OCI-LY7 (cell line): ENCODE measurements at places on chromosomes 6 and 20.

DNA sequence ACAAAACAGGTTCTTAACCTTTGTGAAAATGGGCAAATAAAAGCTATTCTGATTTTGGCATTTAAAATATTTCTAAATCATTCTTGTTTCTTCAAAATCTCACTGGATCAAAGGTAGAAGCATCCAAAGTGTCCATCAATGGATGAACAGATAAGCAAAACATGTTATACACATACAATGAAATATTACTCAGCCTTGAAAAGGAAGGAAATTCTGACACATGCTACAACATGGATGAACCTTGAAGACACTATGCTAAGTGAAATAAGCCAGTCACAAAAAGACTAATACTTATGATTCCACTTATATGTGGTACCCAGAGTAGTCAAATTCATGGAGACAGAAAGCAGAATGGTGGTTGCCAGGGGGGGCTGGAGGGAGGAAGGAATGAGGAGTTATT lies 45.9 kb downstream of the SNX14 start:
- no peak for DNase-seq

DNA sequence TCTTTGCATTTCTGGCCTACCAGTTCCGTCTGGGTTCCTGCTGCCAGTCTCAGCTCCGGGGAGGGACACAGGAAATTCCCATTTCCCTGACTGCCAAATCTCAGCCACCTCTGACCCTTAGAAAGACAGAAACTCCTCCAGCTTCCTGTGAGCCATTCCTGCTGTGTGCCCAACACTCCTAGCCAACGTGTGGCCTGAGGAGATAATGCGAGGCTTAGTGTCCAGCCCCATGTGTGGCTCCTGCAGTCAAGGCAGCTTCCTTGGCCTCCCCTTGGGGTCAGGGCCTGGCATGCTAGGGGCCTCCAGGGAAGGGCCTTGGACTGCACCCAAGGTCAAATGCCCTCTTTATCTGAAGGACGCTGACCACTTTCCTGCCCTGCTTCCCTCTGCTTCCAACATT lies 45.1 kb downstream of the MAFB start:
- DNase-seq = no peak

GRCh38 chr20:36128463-36129159 lies 25.9 kb upstream of the EPB41L1 start:
- no peak for DNase-seq

DNA sequence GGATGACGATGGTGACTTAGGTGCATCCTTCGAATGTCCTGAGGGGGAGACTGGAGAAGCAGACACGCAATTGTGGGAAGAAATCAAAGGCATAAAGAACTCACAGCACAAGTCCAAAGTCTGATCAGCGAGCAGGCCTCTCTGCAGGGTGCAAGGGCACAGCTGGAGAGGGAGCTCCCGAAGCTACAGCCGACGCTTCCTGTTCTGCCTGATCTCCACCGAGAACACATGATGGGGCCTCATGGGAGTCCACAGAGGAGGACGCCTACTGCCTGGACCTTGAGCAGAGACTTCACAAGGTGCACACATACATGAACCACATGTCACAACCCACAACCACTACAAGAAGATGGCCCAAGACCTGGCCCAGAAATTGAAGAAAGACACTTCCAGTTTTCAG lies 51.4 kb downstream of the RIN2 start:
- DNase-seq = no peak

GRCh38 chr6:36350082-36350481 lies 13.4 kb upstream of the BNIP5 start:
- no peak for DNase-seq

DNA sequence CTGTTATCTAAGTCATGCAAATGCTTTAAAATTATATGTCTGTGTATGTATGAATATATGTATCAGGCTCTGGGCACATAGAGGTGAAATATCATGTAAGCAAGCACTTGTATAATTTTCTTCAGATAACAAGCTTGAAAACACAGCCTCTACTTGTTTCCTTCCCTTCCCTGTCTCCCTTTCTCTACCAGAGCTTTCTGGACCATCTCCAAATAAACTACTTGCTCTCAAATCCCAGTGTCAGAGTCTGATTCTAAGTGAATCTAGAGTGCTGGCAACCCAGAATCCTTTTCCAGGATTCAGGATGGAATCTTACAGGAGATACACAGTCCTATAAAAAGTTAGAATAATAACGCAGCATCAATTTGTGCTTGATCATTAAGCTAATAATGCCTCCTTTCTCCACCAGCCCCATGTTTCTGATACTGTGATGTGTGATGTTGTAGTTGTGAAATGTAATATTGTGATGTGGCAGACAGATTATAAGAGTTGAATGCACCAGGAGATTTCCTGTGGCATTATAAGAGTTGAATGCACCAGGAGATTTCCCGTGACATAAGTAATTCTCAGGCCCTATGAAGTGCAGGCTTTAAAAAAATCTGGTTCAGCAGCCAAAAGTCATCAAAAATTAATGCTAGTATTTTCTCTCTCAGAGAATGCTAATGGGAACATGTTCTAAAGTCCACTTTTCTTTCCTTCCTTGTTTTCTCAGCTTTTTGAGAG lies 89.6 kb downstream of the PCSK2 start:
- DNase-seq = no peak

GRCh38 chr6:43772681-43773049 lies 2.7 kb downstream of the VEGFA start:
- DNase-seq = peak; percentile 31

- DNase-seq = no peak
Observed at GRCh38 chr20:40508821-40509220, 180.2 kb downstream of the MAFB start.

GRCh38 chr6:149890629-149891045 lies 7.3 kb downstream of the RAET1E start:
- DNase-seq = no peak

DNA sequence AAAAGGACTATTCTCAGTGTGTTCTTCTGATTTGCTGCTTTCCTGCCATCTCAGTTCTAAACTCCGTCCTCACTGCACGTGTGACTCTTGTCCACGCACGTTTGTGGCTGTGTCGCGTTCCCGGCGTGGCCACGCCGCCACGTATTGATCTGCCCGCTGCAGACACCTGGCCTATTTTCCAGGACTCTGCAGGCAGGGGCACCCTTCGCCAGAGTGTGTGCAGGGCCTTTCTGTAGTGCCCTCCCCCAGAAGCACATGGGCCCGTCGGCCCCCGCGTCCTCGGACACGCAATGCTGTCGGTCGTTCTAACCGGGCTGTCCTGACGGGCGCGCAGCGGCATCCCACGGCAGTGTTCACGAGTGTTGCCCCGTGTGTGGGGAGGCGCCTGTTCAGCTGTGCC lies 87.6 kb downstream of the YTHDF1 start:
- DNase-seq = no peak

- no peak for DNase-seq
Observed at GRCh38 chr6:43978473-43979346, 148.5 kb downstream of the MRPL14 start.

DNA sequence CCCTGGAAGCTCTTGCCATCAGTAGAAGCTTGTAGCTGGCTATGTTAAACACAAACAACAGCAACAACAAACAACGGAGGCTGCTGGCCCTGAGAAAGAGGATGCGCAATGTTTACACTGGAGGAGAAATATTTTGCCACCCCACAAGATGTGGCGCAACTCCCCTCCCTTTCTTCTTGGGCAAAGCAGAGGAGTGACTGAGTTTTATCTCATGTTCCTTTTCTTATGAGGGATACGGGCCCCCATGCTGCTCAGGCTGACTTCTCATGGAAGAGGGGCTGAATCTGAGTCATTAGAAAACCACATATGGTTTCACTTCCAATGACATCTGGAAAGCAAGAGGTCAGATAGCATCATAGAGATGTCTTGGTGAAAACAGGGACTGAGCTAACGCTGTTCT lies 75.9 kb upstream of the HDDC2 start:
- no peak for DNase-seq

- no peak for DNase-seq
Observed at GRCh38 chr6:63176181-63176580, 35.1 kb upstream of the FKBP1C start.

- DNase-seq = no peak
Observed at GRCh38 chr6:160297310-160297709, 38.7 kb upstream of the SLC22A2 start.

DNA sequence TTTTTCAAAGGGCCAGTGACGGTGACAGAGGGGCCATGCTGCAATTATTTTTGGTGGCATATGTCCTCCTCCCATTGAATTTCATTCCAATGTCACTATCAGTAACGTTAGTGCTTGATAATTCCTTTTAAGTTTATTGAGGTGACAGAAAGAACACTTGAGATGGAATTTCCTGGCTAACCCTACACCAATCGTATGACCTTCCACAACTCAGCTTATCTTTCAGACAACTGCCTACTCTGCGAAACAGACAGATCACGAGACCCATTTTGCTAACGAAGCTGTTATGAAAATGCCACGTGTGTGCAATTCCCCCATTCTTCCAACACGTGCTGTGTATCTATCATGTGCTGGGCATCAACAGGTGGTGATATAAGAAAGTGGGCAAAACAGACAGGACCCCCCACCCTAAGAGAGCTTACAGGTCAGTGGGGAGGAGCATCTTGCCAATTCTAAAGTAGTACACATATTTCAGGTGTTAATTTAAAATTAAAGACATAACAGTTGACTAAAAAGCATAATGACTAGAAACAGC lies 113.0 kb downstream of the IRF4 start:
- DNase-seq = no peak

GRCh38 chr6:44342489-44342888 lies at the start of gene SPATS1:
Gene SPATS1, plus strand, starts transcription at chr6:44342650. Its CDS starts 446 bp downstream, at chr6:44343096.
- DNase-seq = no peak

- DNase-seq = no peak
Observed at GRCh38 chr6:14966096-14966905, 279.6 kb upstream of the JARID2 start.

DNA sequence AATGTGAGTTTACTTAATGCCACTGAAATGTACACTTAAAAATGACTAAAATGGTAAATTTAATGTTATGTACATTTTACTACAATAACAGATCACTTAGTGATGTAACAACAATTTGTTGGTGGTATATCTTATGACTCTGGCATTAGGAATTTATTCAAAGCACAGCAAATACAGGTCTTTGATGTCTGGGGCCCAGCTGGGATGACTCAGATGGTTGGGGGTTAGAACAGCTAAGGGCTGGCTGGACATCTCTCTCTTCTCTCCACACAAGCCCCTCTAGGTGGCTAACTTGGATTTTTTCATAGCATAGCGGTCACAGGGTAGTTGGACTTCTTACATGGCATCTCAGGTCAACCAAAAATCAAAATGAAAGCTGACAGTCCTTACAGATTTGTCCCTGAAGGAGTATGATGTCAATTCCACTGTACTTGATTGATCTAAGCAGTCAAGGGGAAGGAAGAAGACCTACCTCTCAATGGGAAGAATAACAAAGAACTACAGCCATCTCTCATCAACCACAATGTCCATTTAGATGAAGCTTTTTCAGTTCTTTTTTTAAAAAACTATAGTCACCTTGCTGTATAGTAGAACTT lies 37.5 kb upstream of the LCA5 start:
- DNase-seq = no peak

- no peak for DNase-seq
Observed at GRCh38 chr20:63483834-63484233, 11.4 kb upstream of the KCNQ2 start.

- no peak for DNase-seq
Observed at GRCh38 chr6:121498481-121499276, 63.2 kb downstream of the GJA1 start.

DNA sequence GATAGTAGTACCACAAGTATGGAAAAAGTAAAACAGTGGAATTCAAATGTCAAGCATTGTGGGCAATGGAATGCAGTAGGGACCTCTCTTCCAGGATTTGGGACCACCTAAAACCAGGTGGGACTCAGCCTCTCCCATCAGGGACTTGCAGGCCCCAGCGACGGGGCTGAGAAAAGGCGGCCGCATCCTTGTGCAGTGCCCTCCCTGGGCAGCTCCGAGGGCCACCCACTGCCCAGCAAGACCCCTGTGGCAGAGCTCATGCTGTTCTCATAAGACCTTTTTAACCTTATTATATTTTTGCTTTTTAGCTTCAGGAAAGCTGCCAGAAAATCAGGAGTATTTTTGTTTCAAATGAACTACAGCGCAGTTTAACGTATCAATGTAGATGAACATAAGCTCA lies 142.6 kb upstream of the RPS6KA2 start:
- DNase-seq = no peak

DNA sequence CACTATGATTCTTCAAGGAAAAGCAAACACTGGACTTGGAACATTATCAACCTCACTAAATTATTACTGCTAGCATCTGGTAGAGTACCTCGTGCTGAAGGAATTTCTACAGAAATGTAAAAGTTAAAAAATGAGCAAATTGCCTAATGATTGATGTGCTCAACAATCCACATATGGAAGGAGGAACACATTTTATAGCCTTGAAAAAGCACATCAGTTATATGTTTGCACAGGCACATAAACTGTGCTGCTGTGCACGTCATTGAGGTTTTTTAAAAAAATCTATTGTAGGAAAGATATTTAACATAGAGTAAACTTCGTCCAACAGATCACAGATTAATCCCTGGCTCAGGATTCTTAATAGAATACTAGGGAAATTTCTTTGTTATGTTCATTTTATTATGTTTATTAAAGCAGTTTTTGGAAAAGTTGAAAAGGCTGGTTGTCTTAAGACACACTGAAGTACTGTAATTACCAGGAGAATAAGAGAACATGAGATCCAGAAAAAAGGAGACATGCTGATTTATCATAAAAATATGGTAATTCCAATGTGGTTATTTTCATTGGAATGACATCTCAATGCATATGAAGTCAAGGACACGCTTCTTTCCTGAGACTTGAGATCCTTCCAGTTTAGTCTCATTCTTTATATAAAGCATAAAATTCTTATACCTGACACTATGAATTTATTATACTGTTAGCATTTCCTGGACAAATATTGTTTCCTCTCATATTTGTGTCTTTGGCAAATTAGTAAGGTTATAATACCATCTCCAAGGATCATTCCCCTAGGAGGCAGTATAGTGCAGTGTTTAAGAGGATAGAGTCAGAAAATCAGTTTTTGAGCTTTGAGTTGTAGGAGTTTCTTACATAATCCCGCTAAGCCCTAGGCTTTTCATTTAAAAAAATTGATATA lies 511.1 kb downstream of the TENT5A start:
- no peak for DNase-seq

GRCh38 chr6:71502956-71503355 lies 214.3 kb downstream of the OGFRL1 start:
- DNase-seq = no peak

- no peak for DNase-seq
Observed at GRCh38 chr6:16932920-16933319, 168.9 kb upstream of the STMND1 start.

DNA sequence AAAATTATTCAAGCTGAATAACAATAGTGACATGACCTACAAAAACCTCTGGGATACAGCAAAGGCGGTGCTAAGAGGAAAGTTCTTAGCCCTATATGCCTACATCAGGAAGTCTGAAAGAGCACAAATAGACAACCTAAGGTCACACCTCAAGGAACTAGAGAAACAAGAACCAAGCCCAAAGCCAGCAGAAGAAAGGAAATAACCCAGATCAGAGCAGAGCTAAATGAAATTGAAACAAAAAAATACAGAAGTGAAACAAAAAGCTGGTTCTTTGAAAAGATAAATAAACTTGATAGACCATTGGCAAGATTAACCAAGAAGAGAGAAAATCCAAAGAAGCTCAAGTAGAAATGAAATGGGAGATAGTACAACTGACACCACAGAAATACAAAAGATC lies 47.6 kb upstream of the NOTCH4 start:
- peak; percentile 94 for DNase-seq

GRCh38 chr6:18567380-18567779 lies 180.2 kb downstream of the RNF144B start:
- no peak for DNase-seq
